ENCODE measurements at places on chromosomes 7 and 10.

DNA sequence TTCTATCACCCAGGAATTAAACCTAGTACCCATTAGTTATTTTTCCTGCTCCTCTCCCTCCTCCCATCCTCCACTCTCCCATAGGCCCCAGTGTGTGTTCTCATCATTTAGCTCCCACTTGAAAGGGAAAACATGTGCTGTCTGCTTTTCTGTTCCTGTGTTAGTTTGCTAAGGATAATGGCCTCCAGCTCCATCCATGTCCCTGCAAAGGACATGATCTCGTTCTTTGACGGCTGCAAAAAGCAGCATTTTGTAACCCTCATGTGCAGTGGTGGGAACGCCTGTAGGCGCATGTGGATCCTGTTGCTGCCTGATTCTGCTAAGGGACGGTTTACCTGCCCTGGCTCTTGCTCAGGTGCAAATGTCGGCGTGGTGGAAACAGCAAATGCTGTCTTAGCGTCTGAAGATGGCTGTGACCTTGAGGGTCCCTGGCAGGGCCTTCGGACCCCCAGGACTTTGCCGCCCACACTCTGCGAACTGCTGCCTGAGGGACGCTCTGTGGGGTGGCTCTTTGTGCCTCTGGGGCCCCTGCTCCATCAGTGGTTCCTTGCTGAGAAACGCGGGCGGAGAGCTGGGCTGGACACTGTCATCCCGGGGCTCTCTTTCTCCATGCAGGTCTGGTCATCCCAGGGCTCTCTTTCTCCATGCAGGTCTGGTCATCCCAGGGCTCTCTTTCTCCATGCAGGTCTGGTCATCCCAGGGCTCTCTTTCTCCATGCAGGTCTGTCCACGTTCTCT lies 5.6 kb upstream of the MTG1 start:
- DNase-seq: no peak

GRCh38 chr7:135510592-135511183 lies 786 bp upstream of the CNOT4 start:
- peak; percentile 3 for DNase-seq

GRCh38 chr7:94410413-94411187 lies 15.9 kb downstream of the COL1A2 start:
- no peak for DNase-seq

- no peak for DNase-seq
Observed at GRCh38 chr7:147980826-147981813, 609.4 kb upstream of the C7orf33 start.

- no peak for DNase-seq
Observed at GRCh38 chr10:27838361-27838760, 92.7 kb upstream of the MKX start.

GRCh38 chr7:151007469-151007898 lies 16.7 kb downstream of the NOS3 start:
- no peak for DNase-seq

- no peak for DNase-seq
Observed at GRCh38 chr7:75050501-75050900, 23.1 kb downstream of the RCC1L start.

- DNase-seq: no peak
Observed at GRCh38 chr7:99190359-99191009, 17.4 kb downstream of the KPNA7 start.

GRCh38 chr10:23368816-23369640 lies 24.4 kb upstream of the C10orf67 start:
- no peak for DNase-seq

GRCh38 chr7:1977059-1977875 lies 255.5 kb downstream of the MAD1L1 start:
- no peak for DNase-seq

GRCh38 chr10:14380746-14381145 lies 50.0 kb upstream of the FRMD4A start:
- DNase-seq: no peak

DNA sequence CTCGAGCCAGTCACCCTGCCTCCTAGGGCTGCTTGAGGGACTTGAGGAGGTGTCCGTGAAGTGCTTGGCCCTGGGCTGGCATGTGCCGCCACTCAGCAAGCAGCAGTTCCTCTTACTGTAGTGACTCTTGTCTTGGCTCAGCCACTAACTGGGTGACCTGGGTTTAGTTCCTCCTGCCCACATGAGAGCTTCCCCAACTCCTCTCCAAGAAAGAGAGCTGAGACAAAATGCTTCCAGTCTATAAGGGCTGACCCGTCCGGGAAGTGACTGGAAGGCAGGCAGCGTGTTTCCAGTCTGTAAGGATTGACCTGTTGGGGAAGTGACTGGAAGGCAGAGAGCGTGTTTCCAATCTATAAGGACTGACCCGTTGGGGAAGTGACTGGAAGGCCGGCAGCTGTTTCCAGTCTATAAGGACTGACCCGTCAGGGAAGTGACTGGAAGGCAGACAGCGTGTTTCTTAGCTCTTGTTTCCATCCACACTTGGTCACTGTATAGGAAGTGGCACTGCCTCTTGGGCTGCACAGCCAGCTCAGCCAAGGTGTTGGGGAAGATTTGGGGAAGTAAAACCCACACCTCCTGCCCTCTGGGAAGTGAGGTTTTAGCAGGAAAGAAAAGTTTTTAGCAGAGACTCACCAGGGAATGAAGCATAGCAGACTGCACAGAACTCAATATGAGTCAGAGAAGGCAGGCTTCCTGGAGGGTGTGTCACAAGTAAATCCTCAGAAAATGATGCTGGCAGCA lies 53.3 kb upstream of the PPIF start:
- DNase-seq: no peak
